ENCODE measurements at places on chromosomes 4 and X.

DNA sequence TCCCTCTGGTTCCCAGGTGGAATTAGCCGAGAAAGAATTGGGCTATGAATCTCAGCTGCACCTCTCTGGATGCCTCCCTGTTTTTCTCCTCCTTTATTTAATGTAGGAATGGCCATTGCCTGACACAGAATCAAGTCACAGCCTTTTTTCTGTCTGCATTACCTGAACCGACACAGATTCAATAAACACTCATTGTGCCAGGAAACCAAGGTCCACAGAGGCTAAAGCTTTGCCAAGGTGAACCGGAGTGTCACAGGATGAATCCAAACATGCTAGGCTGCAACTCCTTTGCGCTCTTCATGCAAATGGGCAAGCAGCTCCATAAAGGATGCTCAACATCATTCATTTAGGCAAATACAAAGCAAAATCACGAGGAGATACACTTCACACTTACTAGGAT, 199.8 kb upstream of the AGTR2 start:
- DNase-seq: no peak

DNA sequence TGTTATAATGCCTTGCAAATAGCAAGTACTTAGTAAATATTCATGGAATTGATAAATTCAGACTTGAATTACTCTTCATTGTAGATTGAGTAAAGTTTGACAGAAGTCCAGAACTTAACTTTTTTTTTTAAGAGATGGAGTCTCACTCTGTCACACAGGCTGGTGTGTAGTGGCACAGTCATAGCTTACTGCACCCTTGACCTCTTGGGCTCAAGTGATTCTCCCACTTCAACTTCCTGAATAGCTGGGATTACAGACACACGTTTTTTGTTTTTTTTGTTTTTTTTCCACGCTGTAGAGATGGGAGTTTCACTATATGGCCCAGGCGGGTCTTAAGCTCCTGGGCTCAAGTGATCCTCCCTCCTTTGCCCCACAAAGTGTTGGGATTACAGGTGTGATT, 32.1 kb downstream of the UBE2K start:
- DNase-seq: no peak

DNA sequence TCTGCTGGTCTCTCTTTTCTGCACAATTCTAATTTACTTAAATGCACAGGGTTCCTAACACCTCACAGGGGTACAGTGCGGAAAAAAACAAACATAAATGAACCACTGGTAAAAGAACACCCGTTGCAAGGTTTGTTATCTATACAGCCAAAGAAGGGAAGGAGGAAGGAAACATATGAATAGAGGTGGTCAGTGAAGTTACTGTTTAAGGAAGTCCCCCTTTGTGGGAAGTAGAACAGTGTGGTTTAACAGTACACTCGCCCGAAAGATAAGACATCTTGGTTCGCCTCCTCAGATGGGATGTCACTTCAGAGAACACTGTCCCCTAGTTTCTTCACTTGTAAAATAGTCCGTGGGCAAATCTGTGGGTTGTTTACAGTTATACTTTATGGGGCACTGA, 57.5 kb downstream of the TEC start:
- DNase-seq: no peak

DNA sequence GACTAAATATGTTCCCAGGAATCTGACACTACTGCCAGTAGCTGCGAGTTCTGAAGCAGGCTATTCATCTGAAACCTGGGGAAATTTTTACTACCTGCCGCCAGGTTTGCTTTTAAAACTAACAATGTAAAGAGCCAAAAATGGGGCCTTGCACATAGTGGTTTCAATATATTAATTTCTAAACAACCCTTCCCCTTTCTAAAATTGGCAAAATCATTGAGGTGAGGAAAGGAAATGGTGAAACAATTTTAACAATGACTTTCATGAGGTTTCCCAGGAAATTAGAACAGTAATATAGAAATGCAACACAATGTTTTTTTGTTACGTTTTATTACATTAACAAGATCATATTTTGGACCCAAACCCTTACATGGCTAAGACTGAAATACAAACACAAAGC, 21.3 kb downstream of the FANCB start:
- DNase-seq: no peak

DNA sequence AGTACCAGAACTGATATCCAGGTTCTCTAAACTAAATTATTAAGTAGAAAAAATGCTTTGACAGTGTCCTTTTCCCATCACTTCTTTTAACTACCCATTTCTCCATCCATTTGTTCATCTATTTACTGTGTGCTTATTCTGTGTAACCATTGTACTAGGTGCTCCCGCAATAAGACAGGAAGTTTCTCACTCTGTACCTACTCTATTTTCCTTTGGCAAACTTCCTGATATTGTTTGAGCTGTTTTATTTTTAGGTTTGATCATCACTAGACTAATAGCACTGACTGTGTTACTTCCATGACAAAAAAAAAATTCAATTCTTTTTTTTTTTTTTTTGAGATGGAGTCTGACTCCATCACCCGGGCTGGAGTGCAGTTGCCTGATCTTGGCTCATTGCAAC, 102.5 kb upstream of the CASK start:
- no peak for DNase-seq

- DNase-seq: peak; percentile 18
Observed at GRCh38 chr4:103046416-103047290, 27.1 kb upstream of the SLC9B1 start.

GRCh38 chr4:85701861-85702321, 226.9 kb downstream of the ARHGAP24 start:
- no peak for DNase-seq

DNA sequence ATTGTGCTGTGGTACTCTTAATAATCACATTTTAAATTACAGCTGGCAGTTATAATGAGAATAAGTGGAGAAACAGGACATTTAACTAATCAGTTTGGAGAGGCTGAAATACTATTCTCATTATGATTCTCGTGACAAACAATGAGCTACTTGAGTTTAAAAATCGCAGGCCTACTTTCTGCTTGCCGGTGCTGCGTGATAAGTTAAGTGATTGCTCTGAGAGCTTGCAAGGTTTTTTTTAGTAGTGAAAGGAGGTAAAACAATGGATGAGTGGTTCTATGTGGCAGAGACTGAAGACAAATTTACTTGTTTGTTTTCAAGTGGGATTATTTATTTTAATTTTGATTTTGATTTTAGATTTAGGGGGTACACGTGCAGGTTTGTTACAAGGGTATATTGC, 114.0 kb downstream of the RAPGEF2 start:
- DNase-seq: no peak

- DNase-seq: no peak
Observed at GRCh38 chrX:31870267-31870666, 798.4 kb upstream of the FTHL17 start.

DNA sequence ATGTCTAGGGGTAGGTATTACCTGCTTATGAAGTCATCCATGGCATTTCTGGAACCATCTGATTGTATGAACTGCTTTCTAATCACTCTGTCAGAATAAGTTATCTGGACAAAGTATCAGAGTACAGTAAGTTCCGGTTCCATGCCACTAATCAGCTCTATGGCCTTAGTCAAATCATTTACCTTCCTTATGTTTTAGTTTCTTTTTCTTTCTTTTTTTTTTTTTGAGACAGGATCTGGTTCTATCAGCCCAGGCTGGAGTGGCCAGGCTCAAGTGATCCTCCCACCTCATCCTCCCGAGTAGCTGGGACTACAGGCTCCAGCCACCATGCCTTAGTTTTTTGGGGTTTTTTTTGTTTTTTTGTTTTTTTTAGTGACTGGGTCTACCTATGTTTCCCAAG, 11.5 kb downstream of the XIAP start:
- no peak for DNase-seq

GRCh38 chr4:37220685-37221084, 23.9 kb upstream of the NWD2 start:
- DNase-seq: no peak

DNA sequence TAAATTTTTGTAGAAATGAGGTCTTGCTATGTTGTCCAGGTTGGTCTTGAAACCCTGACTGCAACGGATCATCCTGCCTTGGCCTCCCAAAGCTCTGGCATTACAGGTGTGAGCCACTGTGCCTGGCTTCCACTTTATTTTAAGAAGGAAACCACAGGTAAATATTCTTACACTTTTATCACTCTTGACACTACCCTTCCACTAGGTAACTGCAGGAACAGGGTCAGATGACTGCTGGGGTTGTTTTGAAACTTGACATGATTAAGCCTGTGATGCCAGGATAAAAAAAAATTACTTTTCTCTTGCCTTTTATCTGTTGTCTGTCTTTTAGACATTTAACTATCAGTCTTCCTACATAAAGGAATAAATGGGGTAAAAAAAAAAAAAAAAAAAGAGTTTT, 43.5 kb downstream of the COQ2 start:
- DNase-seq: no peak

- peak; percentile 98 for DNase-seq
Observed at GRCh38 chrX:63434665-63435064, 83.5 kb upstream of the SPIN4 start.

- DNase-seq: peak; percentile 44
Observed at GRCh38 chrX:97616883-97617530, 733.3 kb downstream of the RPA4 start.

DNA sequence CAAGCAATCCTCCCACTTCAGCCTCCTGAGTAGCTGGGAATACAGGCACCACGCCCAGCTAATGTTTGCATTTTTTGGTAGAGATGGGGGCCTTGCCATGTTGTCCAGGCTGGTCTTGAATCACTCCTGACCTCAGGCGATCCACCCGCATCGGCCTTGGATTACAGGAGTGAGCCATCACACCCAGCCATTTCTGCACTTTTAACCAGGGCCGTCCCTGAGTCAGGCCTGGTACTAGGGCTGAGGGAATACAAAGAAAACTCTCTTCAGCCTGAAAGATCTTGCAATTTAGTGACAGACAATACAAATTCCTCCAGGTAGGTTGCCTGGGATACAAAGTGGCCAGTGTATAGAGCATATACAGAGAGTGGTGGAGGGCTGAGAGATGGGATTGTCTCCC, 65.8 kb downstream of the BCOR start:
- DNase-seq: peak; percentile 39

GRCh38 chrX:119363391-119363790, 35.7 kb upstream of the SLC25A43 start:
- DNase-seq: no peak

DNA sequence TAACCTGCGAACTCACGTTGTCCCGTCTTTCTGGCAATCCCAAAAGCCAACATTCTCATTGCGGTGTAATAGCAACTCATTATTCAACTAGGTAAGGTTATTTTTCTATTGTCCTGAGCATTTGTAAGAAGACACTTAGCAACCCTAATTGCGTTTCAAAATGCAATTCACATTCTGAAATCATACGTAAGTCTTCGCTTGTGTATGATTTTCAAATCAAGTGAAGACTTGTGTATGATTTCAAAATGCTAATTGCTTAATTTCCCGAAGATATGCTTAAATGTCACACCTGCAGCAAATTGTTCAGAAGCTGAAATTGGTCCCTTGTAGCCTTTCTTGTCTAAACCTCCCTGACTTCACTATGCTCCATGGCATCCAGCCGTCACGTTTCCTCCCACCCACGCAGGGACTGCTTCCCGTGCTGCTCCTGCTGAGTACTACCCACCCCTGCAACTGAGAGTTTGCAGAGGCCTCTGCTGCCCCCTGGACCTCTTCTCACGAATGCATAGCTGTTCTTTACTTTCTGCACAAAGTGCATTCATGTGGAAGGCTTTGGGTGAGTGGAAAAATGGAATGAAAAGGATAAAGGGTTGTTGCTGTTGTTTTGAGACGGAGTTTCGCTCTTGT, 40.8 kb upstream of the CLDN24 start:
- DNase-seq: peak; percentile 24

GRCh38 chr4:98567611-98568010, 90.8 kb downstream of the TSPAN5 start:
- no peak for DNase-seq

DNA sequence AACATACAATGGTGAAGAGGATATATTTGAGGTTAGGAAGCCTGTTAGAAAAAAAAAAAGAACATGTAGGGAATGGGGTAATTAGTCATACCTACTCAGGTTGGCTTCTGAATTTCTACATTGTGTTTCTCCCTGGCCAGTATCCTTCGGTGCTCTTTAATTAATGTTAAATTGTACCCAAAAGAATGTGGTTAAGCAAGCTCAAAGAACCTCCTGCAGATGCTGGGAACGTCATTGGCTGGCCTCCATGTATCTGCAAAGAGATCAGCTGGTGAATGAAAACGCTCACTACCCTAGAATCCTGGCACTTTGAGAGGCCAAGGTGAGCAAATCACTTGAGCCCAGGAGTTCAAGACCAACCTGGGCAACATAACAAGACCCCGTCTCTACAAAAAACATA, 942.3 kb upstream of the PRKX start:
- peak; percentile 7 for DNase-seq

DNA sequence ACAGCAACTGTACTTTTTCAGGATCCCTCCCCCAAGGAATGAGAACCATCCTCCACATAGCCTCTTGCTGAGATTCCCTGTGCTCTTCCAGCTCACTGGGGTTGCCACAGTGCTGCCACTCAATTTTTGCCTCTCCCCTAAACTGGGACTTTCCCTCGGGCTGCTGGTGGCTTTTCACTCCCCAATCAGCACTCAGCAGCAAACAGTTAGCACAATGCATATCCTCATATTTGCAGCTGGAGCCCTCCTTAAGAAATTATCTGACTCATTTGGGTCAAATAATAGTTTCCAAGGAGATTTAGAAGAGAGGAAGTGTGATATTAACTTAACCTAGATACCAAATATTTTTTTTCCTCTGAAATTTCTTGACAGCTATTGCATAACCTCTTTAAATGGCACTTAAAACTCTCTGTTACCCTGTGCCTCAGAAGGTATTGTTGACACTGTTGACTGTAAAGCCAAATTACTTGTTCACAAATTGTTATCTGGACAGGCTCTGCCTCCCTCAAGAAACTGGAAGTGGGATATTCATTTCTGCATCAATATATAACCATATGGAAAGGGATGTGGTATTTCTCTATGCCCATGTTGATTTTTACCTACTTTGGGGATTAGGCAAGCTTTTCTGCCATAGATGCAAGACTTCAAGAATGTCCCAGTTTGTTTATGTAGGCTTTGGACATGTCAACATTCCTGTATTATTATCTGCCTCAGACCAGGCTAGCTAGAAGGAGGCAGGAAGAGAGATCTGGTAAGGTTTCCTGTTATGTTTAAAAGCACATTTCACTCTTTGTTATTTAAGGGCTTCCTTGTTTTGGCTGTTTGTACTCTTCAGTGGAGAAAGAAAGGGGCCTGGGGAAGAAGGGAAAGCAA, 58.0 kb downstream of the SEPTIN11 start:
- DNase-seq: no peak

DNA sequence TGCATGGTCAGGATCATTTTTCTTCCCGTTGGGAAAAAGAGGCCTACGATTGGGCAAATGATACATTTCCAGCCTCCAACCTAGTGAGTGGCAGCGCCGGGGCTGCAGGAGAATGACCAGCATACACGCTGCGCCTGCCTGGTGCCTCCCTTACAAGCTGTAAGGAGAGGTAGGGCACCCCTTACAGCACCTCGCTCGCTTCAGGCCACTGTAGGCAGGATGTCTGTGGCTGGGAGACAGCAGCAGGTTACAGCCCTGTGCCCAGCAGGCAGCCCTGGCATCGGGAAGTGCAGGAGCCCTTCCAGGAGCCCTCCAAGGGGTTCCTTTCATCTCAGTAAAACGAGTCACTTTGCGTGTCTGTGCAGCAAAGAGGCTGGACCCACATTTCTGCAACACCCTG, 88.4 kb downstream of the EVC start:
- DNase-seq: no peak

GRCh38 chrX:148915474-148915873, 415.1 kb downstream of the AFF2 start:
- no peak for DNase-seq

All from ELF-1 (cell line).